ENCODE measurements at places on chromosomes 12 and 14.

DNA sequence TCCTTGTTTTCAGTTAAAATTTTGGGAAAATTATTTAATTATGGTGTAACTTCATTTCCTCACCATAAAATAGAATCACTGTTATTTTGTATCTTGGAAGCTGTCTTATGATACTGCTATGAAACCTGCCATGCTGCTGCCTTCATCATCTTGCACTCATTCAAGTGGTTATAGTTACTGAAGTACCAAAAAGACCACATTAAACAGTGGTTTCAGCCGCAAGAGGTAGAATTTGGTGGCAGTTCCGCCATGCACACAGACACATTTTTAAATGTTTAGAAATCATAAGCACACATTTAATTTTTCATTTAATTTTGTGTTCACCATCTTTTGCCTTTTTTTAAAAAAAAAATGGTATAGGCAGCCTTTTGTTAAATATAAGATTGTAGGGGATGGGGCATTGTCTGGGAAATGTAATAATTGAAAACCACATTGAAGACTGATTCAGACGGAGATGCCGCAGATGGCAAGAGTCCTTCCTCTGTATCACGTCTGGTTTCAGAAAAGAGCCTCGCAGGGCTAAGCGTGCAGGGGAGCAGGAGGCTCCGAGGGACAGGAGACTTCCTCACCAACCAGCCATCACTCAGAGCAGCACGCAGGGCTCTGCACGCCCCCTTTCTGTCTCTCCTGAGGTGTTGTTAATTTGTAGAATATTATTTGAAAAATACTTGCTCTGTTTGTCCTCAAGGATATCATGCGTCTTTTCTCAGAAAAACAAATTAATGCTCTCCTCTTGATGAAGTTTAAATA is 115.2 kb upstream of the PELI2 start:
- no peak for DNase-seq

DNA sequence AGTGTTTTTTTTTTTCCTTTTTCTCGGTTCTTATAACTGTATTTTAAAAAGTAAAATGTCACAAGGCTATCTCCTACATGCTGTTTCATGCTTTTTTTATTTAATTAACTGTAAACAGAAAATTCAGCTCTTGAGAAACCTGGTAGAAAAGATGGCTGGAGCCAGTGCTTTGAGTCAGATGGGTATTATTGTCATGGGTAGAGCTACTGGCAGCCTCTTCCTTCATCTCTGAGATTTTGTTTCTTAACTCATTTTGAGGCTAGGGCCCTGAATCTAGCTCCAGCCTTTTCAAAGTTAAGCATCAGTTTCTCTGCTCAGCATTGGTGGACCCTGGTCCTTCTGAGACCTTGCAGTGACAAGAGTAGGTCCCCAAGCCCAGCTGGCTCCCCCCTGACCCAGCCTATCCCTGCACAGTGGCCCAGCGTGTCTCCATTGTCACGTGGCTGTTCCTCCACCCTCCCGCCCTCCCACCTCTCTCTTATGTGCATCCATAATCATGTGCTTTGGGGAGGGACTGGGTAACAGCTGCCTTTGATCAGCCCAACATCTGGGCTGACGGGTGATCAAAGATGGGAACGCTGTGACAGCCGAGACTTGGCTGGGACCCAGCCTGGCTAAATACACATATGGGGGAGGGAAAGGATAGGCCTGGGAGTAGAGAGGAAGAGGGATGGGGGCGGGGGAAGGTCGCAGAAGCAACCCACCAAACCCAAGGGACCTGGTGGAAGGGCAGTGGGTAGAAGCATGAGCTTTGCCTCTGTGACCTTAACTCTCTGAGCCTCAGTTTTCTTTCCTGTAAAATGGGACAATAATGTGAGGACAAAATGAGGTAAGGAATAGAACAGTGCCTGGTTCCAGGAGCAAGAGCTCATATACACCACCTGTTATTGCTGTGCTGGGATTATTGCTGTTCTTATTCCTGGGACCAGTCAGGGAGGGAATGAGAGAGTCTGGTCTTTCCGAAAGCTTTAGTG is 24.4 kb upstream of the RBM19 start:
- DNase-seq: no peak

DNA sequence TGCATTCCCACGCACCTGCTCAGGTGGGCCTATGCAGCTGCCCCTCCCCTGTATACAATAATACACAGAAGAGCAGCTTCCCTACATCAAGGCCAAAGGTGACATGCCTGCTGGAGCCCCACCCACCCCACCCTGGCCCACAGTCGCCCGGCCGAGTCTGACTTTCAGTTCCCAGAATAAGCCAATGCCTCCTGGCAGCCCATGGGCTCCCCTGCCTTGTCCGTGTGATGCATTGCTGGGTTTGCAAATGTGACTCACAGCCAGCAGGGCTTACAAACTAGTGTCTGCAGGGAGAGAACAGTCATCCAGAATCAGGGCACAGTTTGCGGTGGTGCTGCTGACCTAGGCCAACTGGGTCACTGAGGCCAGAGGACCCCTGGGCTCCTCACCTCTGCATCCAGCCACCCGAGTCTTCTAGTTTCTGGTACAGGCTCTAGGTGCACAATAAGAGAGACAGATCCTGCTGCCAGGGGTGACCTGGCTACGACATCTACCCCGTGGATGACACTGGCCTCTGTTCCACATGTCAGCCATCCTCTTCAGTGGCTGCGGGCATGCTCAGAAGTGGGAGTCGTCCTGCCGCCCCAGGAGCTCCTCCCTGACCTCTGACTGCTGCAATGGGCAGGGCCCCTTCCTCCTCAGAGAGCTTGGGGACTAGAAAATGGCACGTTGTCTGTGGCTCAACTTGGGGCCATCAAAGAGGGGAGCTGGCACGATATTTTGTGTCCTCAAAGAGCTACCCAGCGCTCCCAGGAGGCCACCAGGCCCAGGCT is 84.5 kb downstream of the CHGA start:
- DNase-seq: no peak

- no peak for DNase-seq
Measured at GRCh38 chr12:16474801-16475200, 127.4 kb downstream of the MGST1 start.

DNA sequence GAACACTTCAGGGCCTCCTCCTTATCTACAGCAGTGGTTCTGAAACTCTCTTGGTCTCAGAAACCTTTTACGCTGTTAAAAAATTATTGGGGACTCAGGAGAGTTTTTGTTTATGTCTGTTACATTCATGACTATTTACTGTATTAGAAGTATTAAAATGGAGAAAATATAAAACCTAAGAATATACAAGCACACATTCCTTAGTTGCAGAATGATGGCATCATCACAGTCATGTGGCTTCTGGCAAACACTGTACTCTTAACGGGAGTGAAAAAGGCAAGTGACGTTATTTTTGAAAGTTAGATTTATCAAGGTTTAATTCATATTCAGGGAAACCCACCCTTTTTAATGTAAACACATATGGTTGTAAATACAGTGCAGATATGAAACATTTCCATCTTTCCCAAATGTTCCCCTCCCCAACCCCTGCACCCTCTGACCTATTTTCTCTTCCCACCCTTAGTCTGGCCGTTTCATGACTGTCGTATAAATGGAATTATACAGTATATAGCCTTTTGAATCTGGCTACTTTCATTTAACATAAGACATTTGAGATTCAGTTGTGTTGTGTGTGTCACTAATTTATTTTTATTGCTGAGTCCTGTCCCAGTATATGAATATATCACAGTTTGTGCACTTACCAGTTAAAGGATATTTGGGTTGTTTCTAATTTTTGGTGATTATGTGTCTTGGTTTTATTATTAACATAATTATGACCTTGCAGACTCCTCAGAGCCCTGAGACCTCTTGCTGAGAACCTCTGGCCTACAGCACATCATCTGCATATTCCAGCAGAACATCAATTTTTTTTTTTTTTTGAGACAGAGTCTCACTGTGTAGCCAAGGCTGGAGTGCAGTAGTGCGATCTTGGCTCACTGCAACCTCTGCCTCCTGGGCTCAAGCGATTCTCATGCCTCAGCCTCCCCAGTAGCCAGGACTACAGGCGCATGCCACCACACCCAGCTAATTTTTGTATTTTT is 457.0 kb downstream of the PCNX1 start:
- DNase-seq: no peak

- no peak for DNase-seq
Measured at GRCh38 chr12:119994892-119995658, 6.0 kb downstream of the BICDL1 start.

- no peak for DNase-seq
Measured at GRCh38 chr14:48616931-48617330, 941.5 kb upstream of the MDGA2 start.

DNA sequence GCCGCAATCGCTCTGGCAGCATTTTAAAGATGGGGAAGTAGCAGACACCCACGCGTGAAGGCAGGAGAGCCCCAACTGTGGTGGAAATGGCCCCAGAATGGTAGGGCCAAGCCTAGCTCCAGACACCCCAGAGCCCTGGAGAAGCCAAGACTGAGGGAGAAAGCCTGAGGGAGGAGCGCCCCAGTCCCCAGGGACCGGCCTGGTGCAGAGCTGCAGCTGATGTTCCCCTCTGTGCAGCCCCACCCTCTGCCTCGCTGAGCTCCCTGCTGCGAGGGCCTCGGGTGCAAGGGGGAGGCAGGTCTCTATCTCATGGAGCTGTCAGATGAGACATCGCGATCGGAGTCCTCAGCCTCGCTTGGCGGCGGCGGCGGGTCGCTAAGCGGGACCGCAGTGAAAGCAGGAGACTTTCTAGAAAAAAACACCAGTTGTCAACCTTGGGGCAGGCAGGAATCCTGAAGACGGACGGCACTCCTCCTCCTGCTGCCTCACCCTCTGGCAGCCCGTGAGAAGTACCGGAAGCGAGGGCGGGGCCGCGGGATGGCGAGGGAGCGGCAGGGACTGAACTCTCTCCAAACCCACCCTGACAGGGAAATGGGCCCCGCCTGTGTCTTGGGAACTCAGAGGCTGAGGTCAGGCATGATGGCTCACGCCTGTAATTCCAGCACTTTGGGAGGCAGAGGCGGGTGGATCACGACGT is 6.0 kb downstream of the GAPDH start:
- peak; percentile 39 for DNase-seq

DNA sequence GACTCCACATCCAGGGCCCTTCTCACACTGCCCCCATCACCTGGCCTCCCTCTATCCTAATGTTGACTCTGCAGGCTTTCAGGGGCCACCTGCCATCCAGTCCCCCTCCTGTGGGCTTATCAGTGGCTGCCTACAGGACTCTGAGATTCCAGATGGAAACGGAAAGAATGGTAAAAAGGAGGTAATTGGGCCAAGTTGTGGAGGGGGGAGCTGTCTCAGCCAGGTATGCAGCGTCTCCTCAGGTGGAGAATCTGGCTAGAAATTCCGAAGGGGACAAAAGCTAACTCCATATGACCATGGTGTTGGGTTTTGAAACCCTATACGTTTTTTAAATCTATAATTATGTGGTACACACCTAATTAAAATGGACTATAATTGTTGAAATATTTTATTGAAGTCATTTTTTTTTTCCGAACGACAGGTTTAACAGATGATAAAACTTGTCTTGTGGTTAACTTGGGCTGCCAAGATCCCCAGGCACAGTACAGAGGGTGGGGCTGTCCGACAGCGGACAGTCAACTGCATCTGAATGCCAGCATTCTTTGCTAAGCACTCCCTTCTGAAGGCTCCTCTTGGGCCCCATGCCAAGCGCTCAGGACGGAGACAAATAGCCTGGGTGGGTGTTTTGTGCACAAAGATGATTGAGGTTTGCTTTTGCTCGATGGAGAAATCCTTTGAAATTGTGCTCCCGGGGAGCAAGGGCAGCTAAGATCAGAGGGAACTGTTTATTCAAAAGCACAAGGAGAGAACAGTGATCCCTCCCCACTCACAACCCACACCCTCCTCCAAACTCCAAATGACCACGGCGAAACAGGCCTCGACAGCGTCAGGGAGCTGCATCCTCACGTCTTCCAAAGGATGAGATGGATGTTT is 365.6 kb downstream of the BCL11B start:
- no peak for DNase-seq

DNA sequence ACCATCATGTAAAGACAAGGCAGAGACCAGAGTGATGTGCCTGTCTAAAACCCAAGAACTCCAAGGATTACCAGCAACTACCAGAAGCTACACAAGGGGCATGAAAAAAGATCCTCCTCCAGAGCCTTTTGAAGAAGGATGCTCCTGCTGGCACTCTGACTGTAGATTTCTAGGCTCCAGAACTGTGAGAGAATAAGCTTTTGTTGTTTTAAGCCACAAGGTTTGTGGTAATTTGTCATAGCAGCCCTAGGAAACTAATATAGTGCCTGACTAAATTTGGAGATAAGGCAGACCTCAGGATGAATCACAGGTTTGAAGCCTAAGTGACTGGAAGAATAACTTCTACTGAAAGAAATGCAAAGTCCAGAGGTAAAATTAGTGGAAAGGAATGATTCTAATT is 132.9 kb downstream of the CEP83 start:
- no peak for DNase-seq

DNA sequence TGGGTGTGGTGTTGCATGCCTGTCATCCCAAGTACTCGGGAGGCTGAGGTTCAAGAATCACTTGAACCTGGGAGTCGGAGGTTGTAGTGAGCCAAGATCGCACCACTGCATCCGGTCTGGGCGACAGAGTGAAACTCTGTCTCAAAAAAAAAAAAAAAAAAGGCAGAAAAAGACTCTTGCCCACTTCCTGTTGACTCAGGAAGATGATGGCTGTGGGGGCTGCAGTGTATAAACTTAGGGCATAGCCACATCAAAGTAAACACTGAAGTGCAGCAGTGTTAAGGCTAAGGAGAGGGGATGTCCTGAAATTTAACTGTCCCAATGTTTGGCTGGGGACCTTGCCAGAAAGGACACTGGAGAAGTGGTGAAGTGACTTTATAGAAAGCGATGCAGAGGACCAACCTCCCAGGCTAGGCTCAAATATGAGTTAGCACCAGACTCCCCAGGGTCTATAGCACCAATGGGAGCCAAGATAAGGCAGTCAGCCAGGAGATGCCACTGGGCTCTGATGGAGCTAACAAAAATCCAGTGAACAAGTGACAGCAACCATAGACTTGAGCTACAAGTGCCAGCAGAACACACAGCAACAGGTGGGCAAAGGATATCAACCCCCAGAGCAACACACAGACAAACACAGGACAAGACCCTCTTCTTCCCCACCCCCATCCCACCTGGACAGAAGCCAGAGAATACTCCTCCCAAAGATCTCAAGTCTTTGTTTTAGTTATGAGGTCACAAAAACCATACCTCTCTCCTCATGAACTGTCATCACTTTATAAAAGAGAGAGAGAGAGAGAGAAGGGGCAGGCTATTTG is 28.0 kb downstream of the NELL2 start:
- peak; percentile 16 for DNase-seq

- DNase-seq: no peak
Measured at GRCh38 chr12:128800606-128801005, 23.2 kb downstream of the SLC15A4 start.

GRCh38 chr14:81331229-81332021 is 68.7 kb downstream of the STON2 start:
- DNase-seq: no peak

GRCh38 chr12:124995200-124995961 is 1.9 kb downstream of the BRI3BP start:
- no peak for DNase-seq

DNA sequence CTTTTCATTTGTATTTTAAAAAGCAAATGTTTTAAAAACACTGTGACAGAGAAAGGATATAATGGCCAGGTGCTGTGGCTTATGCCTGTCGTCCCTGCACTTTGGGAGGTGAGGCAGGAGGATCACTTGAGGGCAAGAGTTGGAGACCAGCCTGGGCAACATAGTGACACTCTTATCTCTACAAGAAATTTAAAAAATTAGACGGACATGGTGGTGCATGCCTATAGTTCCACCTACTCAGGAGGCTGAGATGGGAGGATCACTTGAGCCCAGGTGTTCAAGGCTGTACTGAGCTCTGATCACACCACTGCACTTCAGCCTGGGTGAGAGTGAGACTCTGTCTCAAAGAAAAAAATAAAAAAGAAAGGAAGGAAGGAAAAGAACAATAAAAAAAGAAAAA is 7.8 kb downstream of the RFX4 start:
- no peak for DNase-seq

All from stimulated activated CD4-positive, alpha-beta T cell treated with anti-CD3 and anti-CD28 coated beads, Interleukin-15, amount 100 ng/mL, for 1 hour (primary cell).